ENCODE measurements at places on chromosomes 5 and 9. TPM values are rescaled to one million over a fixed set of nuclear protein-coding genes. Genes with fewer than 3 reads are reported as not detected.

GRCh38 chr5:139652788-139653241 lies 4.7 kb downstream of the CXXC5 start:
- peak; percentile 72 for DNase-seq

DNA sequence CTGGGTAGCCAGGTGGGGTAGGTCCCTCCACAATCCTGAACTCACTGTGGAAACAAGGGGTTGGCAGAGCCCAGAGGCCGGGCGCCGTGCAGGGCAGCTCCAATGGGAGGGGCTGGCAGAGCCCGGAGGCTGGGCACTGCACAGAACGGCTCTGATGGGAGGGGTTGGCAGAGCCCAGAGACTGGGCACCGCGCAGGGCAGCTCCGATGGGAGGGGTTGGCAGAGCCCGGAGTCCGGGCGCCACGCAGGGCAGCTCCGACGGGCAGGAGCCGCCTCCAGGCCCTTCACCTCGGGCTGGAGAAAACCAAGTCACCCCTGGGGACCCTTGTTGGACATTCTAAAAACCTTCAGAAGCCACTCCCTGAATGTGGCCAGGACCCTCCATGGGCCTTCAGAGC lies 9.3 kb downstream of the NACC2 start:
- no peak for DNase-seq

- no peak for DNase-seq
These were observed 52.7 kb downstream of the ABHD17B start for GRCh38 chr9:71858102-71858798.

DNA sequence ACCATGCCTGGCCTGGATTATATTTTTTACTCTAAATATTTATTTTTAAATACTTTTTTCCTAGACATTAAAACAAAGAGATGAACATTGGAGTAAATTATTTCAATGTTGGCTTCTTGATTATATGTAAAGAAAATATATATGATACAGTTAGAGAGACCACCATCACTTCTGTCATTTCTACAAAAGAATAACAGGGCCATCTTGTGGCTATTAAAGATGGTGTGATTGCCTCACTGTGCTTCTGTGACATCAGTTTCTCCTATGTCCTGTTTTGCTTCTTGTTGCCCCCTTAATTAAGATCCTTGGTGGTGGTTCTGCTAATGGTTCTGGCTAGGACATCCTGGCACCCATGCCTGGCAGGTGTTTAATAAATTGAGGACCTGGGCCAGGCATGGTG lies 32.9 kb downstream of the NDFIP1 start:
- DNase-seq = no peak

- no peak for DNase-seq
These were observed 185.9 kb downstream of the DAB2IP start for GRCh38 chr9:121837113-121837961.

- DNase-seq = no peak
These were observed 164.2 kb downstream of the ICE1 start for GRCh38 chr5:5586721-5587120.

DNA sequence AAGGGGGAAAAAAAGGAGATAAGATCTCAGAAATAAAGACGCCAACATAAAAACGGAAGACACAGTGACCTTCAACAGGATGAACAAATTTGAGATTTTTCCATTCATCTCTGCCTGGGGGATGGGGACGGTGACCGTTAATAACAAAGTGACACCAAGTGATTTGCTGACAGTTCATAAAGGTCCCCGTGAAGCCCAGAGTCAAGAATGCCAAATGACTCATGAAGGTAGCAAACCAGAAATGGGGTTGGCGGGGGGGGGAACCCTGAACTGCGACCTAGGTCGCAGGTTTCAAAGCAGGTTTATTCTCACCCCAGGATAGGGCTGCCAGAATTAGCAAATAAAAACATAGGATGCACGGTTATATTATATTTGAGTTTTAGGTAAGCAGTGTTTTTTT lies 21.1 kb upstream of the SHB start:
- DNase-seq = no peak

- DNase-seq = no peak
These were observed 22.1 kb downstream of the P4HA2 start for GRCh38 chr5:132205385-132206125.

Gene SLC35D2
- total RNA-seq = 16.2 TPM

Gene IGFBPL1
- not detected for total RNA-seq

Gene ZNF484
- 22.7 TPM for total RNA-seq

Gene PCSK1
- not detected for total RNA-seq

Gene CDX1
- total RNA-seq = not detected

Measured in B cell (primary cell).